Osteoblast (primary cell): ENCODE measurements at places on chromosomes 7 and 10. TPM values are rescaled to one million over a fixed set of nuclear protein-coding genes. Genes with fewer than 3 reads are reported as not detected.

The TDRD1 gene
- total RNA-seq, result 0.59 and 0.72 TPM in 2 replicates

The RHOBTB1 gene
- 32.9 and 38.0 TPM in 2 replicates for total RNA-seq

DNA sequence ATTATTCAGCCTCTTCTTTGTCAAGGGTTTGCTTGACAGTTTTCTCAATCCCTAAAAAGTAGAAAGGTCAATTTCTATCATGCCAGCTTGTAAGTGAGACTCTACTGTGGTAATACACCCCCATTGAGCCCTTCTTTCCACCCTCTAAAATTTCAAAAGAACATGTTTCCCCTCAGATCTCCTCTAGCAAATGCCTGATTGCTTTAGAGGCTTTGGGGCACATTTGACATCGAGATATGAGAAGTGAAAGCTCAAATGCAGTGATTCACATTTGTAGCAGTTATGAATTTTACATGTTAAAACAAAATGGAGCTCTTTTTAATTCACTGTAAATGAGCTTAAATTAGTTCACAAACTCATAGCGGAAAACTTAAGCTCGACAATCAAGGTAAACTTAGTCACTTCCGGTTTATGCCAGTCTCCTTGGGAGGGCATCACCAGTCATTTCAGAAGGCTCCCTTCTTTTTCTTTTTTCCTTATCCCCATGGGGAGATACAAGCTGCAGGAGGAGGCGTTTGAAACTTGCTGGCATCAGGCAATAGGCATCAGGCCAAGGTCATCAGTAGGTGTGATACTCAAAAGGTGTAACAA is 55.3 kb upstream of the ADO start:
- no peak for DNase-seq
- peaks cover 8% of the 10 kb centered on the region for H3K4me1 ChIP-seq
- H3K4me3 ChIP-seq, result no peak overlapping the region
- peaks cover 4% of the 10 kb centered on the region for H3K27me3 ChIP-seq

The PVRIG gene
- total RNA-seq, result not detected in 2 replicates

The LIPN gene
- total RNA-seq, result not detected in 2 replicates
